Natural killer cell (primary cell): ENCODE measurements at places on chromosomes 3 and 15. TPM values are rescaled to one million over a fixed set of nuclear protein-coding genes. Genes with fewer than 3 reads are reported as not detected.

COL6A5 gene
- total RNA-seq: not detected

- DNase-seq: no peak
Observed at GRCh38 chr3:43212914-43213611, 73.3 kb upstream of the SNRK start.

DNA sequence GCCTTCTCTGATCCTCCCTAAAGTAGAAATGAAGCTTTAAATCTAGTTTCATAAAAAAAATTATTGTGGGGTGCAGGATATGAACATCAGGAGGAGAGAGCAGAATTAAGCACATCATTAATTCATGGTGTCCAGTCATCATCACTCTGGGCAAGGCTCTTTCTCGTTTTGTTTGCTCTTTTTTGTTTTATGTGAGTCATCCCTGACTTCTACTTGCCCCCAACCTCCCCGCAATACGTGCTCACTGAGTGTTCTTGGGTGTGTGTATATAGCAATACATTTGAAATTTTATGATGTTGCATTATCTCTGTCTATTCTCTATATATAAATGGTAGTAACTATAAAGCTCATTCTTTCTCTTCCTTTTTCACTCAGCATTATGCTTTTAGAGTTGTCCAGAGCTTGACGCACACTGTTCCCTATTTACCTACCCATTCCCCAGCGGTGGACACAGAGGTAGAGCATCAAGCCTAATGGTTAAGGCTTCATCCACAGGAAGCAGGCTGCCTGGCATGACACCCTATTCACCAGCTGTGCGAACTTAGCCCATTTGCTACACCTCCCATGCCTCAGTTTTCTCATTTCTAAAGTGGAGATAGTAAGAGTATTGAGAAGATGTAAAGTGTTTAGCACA, 72.3 kb downstream of the CD200R1L start:
- DNase-seq: no peak

DNA sequence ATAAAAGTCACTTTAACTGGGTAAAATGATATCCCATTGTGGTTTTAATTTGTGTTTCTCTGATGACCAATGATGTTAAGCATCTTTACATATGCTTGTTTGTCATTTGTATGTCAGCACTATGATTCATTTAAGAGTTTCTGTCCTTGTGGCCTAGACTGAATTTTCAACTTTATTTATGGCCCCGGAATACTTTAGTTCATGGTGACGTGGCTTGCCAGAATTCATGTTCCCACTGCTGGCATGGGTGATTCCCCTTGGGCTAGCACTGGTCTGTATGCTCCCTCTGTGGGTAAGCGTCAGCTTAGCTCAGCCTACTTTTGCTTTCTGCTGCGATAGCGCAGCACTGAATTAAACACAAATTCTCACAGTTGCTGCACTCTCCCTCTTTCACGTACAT, 436.3 kb upstream of the SGO1 start:
- no peak for DNase-seq
